Stimulated activated CD8-positive, alpha-beta memory T cell treated with anti-CD3 and anti-CD28 coated beads, Interleukin-15, amount 100 ng/mL, for 1 hour (primary cell): ENCODE measurements at places on chromosomes 4 and X.

DNA sequence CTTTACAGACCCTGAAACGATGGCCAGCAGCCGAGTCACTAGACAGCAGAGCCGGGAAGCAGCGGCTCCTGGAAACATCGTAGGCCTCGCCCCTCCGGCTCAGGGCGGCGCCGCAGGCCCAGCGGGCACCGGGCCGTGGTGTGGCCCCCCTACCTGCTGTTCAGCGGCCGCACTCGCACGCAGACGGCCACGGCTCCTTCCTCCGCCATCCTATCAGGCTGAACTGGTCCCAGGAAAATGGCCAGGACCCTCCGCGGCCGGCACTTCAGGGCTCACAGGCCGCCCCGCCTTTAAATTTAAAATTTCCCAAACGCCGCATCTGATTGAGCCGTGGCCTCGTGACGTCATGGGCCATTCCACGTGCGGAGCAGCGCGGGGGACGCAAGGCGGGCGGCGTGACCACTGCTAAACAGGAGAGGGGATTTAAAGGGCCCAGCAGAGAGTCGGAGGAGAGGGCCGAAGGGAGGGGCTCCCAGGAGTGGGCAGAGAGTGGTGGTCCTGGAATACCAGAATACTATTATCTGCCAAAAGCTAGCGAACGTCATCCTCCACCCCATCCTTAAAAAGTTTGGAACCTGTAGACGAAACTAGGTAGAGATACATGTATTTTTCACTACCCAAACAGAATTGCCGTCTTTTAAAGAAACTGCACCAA lies at the start of gene CENPE:
TSS of gene CENPE (minus strand) at position 233 of the 655 bp plus-strand sequence. CDS start at position 209, 24 bp downstream.
- peak; percentile 72 for DNase-seq

DNA sequence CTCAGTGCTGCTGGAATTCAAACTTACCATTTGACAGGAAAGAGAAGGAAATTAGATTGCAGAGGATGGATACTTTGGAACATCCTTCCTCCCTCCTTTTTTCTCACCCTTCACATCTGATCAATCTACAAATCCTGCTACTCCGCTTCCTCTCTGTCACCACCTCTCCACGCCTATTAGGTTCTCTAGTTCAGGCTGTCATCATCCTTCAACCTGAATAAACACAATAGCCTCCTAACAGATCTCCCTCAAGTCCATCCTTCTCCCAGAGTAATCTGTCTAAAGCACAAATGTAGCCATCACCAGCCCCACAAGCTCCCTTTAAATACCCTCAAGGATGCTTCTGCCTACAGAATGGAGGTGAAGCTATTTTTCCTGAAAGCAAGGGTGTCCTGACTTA lies 20.0 kb upstream of the SLAIN2 start:
- DNase-seq, result no peak

GRCh38 chr4:42819863-42820514 lies 72.5 kb upstream of the GRXCR1 start:
- DNase-seq, result no peak

GRCh38 chr4:146477054-146477453 lies 44.7 kb downstream of the SLC10A7 start:
- no peak for DNase-seq

- no peak for DNase-seq
Measured at GRCh38 chr4:42149004-42149403, 3.5 kb downstream of the BEND4 start.

- DNase-seq, result no peak
Measured at GRCh38 chr4:161680146-161680545, 483.7 kb downstream of the FSTL5 start.

DNA sequence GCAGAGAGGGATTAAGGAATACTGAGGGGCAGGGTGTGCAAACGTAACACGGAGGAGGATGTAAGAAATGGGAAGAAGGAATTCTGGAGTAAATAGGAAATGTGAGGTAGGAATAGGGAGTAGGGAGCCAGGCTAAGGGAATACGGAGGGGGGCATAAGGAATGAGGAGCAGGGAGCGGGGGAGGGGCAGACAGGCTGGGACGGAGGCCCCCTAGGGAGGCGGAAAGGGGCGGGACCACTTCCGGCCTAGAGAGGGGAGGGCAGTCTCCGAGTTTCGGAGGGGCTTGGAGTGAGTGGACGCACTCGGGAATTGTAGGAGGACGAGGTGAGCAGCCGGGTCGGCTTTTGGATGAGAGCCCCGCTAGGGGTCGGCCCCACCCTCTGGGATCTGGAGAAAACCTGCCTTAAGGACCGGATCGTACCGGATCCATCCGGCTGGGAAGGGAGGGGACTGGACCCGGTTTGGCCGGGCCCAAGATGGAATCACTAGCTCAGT lies 612 bp downstream of the MAGED2 start:
- peak; percentile 5 for DNase-seq

DNA sequence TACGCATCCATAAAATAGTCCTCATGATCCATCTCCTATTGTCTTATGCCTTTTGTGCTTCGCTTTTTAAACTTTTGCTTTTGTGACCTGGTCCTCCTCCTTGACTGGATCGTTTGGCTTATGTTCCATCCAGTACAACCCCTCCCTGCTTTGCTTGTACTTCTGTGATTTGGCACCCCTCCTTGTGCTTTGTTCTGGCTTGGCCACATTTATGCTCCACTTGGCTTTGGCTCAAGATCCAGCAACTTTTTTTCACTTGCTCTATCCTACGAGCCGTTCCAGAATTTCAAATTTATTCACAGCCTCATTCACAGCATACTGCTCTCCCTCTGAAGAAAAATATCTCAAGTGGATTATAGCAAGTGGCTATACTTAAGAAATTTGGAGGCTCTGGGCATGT lies 28.0 kb upstream of the GLRA2 start:
- no peak for DNase-seq

DNA sequence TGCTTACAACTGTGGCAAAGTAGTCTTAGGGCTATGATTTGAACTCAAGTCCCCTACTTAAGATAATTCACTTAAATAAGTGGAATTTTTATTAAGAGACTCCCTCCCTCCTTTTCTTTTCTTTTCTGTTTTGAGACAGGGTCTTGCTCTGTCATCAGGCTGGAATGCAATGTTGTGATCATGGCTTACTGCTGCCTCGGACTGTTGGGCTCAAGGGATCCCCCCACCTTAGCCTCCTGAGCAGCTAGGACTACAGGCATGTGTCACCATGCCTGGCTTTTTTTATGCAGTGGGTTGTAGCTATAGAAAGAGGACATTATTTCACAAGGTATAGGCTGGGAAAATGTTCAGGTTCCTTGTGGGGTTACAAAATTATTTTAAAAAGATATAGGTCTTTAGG lies 19.2 kb downstream of the DIAPH2 start:
- no peak for DNase-seq

DNA sequence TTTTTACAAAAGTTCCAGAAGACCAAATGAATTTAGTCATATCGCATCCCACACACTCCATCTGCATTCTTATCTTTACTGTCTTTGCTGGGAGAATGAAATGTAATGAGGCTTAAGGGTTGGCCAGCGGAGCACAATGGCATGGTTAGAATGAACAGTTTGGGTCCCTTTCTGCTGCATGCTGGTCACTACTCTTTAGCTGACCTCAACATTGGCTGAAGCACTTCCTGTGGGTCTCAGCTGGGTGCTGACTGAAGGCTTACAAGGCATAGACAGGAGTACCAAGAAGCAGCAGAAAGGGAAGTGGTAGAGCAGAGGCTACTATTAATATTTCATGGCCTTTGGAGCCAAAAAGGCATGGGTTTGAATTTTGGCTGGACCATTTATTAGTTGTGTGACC lies 159.4 kb upstream of the GPC4 start:
- no peak for DNase-seq

- DNase-seq, result no peak
Measured at GRCh38 chrX:108641589-108642272, 94.6 kb downstream of the IRS4 start.

DNA sequence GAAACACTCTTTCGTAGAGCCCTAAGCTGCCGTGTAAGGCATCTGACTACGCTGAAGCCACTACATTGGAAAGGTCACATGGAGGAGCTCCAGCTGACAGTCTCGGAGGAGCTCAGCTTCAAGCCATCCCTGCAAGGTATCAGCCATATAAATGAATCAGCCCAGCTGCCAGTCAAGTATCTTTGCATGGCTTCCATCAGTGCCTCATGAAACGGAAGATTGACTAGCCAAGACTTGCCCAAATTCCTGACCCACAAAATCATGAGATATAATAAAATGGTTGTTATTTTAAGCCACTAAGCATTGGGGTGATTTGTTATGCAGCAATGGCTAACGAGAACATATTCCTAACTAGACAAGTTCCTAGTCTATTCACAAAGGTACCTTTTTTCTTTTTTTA lies 104.1 kb upstream of the SCOC start:
- DNase-seq, result no peak

DNA sequence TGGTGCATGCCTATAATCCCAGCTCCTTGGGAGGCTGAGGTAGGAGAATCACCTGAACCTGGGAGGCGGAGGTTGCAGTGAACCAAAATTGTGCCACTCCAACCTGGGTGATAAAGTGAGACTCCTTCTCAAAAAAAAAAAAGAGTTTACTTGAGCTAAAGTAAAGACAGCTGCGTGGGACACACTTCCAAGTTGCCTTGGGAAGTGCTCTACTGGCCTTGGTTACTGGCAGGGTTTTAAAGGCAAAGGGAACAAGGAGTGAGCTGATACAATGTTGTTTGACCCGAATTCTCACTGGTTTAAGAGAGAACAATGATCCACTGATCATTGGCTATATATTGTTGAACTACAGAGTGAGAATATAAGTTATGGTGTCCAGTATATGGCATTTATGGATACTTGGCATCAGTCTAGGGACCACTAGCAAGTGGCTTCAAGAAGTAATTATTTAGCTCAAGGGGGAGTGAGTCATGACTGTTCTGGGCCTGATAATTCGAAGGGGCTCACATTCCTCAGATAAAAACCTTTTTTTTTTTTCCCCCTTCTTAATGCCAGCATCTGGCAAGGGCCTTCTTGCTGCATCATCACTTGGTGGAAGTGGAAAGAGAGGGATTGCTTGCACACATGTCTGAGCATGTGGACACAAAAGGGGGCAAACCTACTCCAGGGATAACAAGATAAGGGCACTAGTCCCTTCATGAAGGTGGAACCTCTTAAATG lies 32.3 kb downstream of the GRK4 start:
- no peak for DNase-seq

- DNase-seq, result no peak
Measured at GRCh38 chr4:21819086-21819485, 129.5 kb downstream of the KCNIP4 start.

- DNase-seq, result no peak
Measured at GRCh38 chrX:42097486-42097885, 174.1 kb upstream of the CASK start.

- no peak for DNase-seq
Measured at GRCh38 chr4:101217353-101218031, 129.8 kb downstream of the PPP3CA start.

- no peak for DNase-seq
Measured at GRCh38 chr4:155353923-155354540, 22.7 kb downstream of the MAP9 start.

DNA sequence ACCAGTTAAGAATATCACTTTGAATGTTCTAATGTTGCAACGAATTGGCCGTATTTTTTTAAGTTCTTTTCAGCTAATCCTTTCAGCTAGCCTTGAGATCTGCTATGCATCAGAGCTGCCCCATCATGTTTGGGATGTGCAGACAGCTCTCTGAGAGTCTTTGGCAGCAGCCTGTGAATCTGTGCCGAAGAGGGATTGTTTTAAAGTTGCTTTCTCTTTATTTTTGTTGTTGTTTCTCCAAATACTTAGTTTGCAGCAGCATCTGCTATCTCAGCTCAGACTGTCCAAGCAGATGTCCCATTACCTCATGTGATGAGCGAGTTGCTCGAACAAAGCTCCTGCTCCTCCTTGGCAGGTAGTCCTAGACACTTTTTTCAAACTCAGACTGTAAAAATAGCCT lies 1002.5 kb upstream of the INTU start:
- DNase-seq, result no peak

DNA sequence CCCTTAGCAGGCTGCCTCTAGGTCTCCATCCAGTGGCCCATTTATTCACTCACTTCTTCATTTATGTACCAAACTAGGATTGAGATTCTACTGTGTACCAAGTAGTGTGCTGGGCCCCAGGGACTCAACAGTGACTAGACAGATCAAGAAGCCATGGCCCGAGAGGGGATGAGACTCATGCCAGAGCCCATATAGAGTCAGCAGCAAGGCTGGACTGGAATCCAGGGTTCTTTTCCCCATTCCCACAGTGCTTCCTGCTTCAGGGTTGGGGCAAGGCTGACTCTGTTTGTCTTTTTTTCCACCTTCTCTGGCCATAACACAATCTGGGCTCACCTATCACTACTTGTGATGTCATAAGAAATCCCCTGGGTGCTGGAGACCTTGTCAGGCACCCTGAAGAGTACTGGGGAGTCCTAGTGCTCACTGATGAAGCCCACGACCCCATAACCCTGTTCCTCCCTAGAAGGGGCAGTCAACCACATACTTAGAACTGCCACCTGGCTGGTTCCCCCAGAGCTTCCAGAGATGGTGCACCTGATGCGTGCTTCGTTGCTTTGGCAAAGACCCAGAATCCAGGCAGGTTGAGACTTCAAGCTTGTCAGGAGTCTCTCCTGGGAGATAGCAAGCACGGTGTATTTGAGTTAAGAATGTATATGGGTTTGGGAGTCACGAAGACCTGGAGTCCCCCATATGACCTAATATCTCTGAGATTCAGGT lies 6.2 kb downstream of the RTL5 start:
- DNase-seq, result no peak
